ENCODE measurements at places on chromosomes 16 and 17.

- DNase-seq, result peak; percentile 16
Observed at GRCh38 chr17:77772461-77772897, 186.0 kb upstream of the TNRC6C start.

GRCh38 chr17:76820561-76820960, 47.6 kb upstream of the MGAT5B start:
- no peak for DNase-seq

GRCh38 chr17:773467-774312, 8.4 kb downstream of the GLOD4 start:
- DNase-seq, result peak; percentile 88

DNA sequence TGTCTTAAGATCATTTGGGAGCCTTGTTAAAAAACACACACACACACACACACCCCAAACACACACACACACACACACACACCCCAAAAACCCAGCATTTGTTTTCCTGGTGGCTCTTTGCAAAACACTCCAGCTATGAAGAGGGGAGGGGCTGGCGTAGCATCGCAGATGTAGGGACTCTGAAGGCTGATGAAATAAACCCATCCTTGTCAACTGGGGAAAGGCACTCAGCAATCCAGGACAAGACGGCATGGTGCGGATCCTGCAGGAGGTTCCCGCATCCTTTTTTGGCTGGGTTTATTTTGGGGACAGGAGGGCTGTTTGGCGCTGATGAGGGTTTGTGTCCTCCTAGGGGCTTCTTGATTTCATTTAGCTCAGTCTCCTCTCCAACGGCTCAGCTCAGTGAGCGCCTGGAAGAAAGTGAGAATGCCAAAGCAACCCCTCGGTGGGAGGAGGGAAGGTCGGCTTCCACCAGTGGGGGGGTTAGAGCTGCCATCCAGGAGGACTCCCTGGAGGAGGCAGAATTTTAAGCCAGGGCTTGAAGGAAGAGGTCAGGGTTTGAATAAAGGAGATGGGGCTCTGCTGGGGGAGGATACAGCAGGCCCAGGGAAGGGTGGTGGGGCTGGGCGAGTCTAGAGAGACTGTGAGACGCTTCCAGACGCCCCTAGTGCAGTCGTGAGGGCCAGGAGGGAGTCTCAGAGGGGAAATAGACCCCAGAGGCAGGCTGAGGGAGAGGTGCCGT, 12.4 kb upstream of the GSE1 start:
- no peak for DNase-seq

- no peak for DNase-seq
Observed at GRCh38 chr17:427327-427726, 74.7 kb upstream of the RPH3AL start.

- peak; percentile 74 for DNase-seq
Observed at GRCh38 chr16:89216315-89217137, 977 bp upstream of the ZNF778 start.

DNA sequence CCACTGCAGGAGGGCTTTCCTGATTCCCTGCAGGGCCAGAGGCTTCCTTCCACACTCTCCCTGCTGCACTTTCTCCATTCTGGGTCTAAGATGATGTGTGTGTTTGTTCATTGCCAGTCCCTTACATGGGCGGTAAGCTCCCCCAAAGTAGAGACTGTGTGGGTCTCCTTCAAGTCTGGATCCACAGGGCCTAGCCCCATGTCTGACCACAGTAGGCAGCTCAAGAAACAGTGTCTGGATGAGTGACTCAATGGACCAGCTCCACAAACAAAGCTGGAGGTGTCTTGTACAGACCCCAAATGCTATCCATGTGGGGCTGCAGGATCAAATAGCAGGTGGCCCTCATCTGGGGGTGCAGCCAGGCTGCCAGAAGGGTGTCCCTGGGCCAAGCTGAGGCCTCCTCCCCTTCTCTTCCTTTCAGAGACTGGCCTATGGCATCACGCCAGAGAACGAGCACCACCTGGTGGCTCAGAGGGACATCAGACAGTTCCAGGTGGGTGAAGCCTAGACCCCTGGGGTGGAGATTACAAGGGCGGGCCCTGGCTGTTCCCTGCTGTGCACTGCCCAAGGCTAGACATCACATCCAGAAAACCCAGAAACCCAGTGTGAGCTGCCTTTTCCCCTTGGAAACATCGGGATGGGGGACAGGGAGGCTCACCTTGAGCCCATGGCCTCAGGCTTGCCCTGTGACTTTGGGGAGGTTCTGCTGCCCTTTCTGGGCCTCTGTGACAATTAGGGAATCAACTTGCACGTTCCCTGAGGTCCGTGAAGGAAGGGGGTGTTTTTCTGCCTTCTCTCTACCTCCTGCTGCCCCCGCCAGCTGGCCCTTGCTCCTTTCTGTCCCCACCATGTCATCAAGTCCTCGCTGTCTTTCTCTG, 45.9 kb downstream of the SLC6A2 start:
- DNase-seq, result peak; percentile 55

- no peak for DNase-seq
Observed at GRCh38 chr17:6394055-6394606, 40.8 kb downstream of the AIPL1 start.

DNA sequence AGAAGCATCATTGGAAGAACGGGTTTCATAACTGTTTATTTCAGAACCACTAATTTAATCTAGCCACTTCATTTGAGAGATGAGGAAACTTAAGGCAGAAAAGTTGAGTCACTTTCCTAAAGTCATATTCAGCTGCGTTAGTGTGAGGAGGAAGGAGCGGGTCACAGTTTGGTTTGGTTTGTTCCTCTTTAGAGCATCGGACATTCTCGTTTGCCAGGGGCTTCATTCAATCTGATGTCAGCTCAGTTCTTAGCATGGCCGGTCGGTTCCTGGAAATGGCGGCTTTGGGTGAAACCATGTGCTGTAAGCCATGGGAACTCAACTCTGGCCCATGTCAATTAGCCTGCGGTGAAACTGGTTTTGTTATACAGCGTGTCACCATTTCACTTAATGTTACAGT, 186.5 kb downstream of the LGALS9B start:
- DNase-seq, result no peak

DNA sequence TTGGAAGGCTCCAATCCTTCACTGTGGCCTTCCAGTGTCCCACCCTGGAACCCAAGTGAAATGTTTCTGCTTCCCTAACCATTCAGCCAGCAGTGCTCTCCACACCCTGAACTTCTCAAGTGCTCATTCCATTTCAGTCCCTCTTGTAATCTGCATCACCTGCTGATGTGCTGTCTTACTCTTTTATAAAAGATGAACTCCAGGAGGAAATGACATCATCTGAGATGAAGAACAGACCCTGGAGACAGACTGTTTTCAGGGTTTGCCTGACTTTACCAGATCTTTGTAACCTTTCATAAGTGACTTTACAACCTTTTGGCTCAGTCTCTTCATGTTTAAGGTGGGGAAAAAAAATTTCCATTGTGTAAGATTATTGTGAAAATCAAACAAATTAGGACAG, 61.3 kb downstream of the CNTNAP4 start:
- no peak for DNase-seq

- DNase-seq, result no peak
Observed at GRCh38 chr16:17403859-17404545, 66.8 kb downstream of the XYLT1 start.
